PC-9 (cell line): ENCODE measurements at places on chromosomes 12 and 14.

DNA sequence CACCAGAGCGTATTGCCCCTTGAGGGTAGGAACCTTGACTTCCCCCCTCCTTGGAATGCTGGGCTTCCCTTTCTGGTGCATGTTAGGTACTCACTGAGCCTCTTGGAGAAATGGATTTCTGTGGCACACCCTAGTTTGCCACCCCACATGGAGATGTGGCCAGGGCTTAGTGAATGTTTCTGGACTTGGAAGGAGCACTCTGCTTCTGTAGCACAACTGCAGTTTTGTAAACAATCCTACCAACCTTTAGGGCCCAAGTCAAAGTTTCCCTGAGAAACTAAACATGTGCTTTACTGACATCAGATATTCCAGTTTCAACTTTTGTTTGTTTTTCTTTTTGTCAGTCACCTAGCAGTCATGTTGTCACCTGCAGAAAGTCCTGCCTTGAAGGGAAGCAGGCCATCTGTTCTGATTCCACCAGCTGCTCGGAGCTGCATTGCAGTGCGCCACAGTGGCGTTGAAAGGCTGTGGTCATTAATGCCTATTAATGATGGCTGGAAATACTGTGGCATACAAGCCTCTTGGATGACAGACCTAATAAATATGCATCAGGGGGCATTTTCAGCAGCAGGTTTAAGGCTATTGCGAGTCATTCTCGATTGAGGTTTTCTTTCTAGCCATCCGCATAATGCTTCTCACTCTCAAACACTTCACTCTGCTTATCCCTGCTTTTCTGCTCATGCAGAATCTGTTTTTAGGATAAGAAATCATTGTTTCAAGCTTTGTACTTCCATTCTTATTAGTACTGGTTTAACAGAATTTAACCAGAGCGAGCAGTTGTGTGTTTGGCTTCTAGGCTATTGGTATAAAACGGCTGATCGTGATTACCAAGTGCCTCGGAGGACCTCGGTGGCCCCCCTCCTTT, 7.8 kb downstream of the PELI2 start:
- H3K27ac ChIP-seq: no peak overlapping the region
- no peak for DNase-seq
- H3K4me1 ChIP-seq: no peaks in the 10 kb centered on the region
- no peak overlapping the region for H3K4me3 ChIP-seq
- H3K27me3 ChIP-seq: peaks cover 16% of the 10 kb centered on the region

GRCh38 chr14:92603309-92604242, 90.0 kb downstream of the RIN3 start:
- 0 out of 2 replicates have a peak, but pooled peaks cover 7% of the 10 kb centered on the region for H3K36me3 ChIP-seq
- H3K27me3 ChIP-seq: no peaks in the 10 kb centered on the region
- no peak overlapping the region for H3K27ac ChIP-seq
- H3K4me3 ChIP-seq: no peak overlapping the region
- no peak for DNase-seq
- peaks cover 40% of the 10 kb centered on the region for H3K4me1 ChIP-seq

DNA sequence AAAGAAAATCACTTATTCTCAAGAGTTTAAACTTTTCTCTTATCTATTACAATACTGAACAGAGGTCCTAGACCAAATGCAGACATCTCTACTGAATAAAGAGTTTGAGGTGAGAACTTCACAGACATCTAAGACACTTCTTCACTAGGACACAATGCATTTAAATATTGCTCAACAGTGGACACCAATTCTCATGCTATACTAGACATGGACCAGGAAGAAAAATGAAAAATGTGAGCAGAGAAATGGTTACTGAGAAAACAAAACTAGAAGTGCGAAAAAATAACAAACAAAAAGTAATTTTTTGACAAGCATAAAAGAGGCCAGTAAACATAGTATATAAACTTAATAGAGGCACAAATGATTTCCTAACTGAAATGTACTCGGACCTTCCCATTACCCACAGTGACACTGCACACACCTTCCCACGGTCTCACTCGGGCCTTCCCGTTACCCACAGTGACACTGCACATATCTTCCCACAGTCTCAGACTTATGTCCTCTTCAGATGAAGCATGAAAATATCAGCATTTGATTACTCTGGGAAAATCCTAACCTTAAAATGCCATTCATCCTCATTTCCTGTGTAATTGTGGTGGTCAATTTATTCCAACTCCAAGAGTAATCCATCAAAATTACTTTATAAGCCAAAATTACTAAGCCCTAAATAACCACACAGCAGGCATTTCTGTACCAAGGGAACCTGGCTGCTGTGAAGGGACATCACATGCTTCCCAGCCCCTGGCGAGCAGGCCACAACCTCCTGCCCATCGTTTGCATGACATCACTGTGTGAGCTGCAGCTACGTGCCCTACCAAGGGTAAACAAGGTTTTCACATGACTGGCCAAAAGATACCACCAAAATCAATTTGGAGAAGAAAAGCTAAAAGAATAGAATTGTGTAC, 6.4 kb downstream of the SLC15A4 start:
- H3K27ac ChIP-seq: no peak overlapping the region
- no peak for DNase-seq
- no peak overlapping the region for H3K4me3 ChIP-seq
- H3K27me3 ChIP-seq: no peaks in the 10 kb centered on the region
- no peaks in the 10 kb centered on the region for H3K4me1 ChIP-seq

DNA sequence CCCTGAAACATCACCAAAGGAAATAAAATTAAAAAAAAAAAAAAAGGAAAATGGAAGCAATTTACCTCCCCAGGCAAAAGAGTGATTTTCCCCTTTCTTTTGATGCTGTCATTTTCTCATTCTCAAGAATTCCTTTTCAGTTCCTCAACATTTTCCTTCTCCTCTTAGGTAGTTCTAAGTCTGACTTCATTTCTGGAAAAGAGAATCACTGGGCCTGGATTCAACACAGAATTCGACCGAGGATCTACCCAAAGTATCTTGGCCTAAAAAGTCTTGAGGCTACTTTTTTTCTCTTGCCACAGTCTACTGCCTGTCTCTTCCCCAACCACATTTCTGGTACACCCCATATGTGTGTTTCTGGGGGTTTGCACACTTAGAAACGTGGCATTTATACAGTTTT, 717.8 kb upstream of the TBX3 start:
- no peaks in the 10 kb centered on the region for H3K36me3 ChIP-seq
- H3K4me3 ChIP-seq: no peak overlapping the region
- DNase-seq: no peak
- H3K27ac ChIP-seq: no peak overlapping the region
- H3K27me3 ChIP-seq: 0 out of 2 replicates have a peak, but pooled peaks cover 8% of the 10 kb centered on the region

- peak; percentile 98 for DNase-seq
- peak overlapping the region; percentile 73 for H3K27ac ChIP-seq
- peaks cover 44% of the 10 kb centered on the region for H3K4me1 ChIP-seq
- no peaks in the 10 kb centered on the region for H3K27me3 ChIP-seq
Measured at GRCh38 chr14:67187826-67188225, 1.4 kb upstream of the GARIN2 start.

DNA sequence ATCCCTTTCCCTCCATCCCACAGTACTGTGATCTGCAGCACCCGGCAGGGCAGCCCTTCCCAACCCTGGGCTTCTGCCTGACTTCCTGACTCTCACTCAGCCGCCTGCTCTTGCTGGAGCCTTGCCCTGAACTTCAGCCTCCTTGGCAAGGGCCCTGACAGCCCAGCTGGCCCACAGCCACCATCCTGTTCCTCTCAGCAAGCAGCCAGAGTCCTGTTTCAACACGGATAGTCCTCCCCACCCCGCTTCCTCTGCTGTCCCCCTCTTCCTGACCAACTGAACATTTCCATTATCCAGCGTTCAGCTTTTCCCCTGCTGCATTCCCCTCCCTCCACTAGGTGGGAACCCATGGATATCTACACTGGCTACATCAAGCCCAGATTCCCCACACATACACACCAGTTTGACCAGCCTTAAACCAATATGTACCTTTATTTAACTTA, 74.0 kb upstream of the MDM1 start:
- no peaks in the 10 kb centered on the region for H3K27me3 ChIP-seq
- H3K27ac ChIP-seq: no peak overlapping the region
- no peak overlapping the region for H3K4me3 ChIP-seq
- H3K4me1 ChIP-seq: peaks cover 20% of the 10 kb centered on the region
- no peaks in the 10 kb centered on the region for H3K36me3 ChIP-seq

GRCh38 chr12:120367924-120368788, 808 bp downstream of the MSI1 start:
- no peak overlapping the region for H3K27ac ChIP-seq
- H3K27me3 ChIP-seq: peaks cover 43% of the 10 kb centered on the region
- no peaks in the 10 kb centered on the region for H3K4me1 ChIP-seq
- no peak for DNase-seq
- H3K4me3 ChIP-seq: no peak overlapping the region

GRCh38 chr12:90910958-90911357, 44.0 kb downstream of the CCER1 start:
- peaks cover under 1% of the 10 kb centered on the region; the same call in 1 of the 2 replicates for H3K4me1 ChIP-seq
- no peak overlapping the region for H3K4me3 ChIP-seq
- no peak for DNase-seq
- H3K36me3 ChIP-seq: no peaks in the 10 kb centered on the region
- H3K27me3 ChIP-seq: no peaks in the 10 kb centered on the region

GRCh38 chr14:79018836-79019235, 848.7 kb downstream of the NRXN3 start:
- no peak for DNase-seq
- H3K27ac ChIP-seq: no peak overlapping the region; the same call in 1 of the 2 replicates
- H3K36me3 ChIP-seq: no peaks in the 10 kb centered on the region
- no peaks in the 10 kb centered on the region for H3K27me3 ChIP-seq
- H3K4me1 ChIP-seq: peaks cover 34% of the 10 kb centered on the region

- H3K27me3 ChIP-seq: no peaks in the 10 kb centered on the region
- no peaks in the 10 kb centered on the region for H3K4me1 ChIP-seq
- DNase-seq: no peak
- H3K4me3 ChIP-seq: peak overlapping the region; percentile 27; the same call in 1 of the 2 replicates
- H3K27ac ChIP-seq: no peak overlapping the region
- H3K36me3 ChIP-seq: no peaks in the 10 kb centered on the region
Measured at GRCh38 chr12:7609495-7609894, 56.2 kb downstream of the APOBEC1 start.

- no peak overlapping the region for H3K27ac ChIP-seq
- no peaks in the 10 kb centered on the region for H3K27me3 ChIP-seq
- no peak for DNase-seq
- H3K4me1 ChIP-seq: peaks cover 29% of the 10 kb centered on the region
Measured at GRCh38 chr12:120688527-120689071, 1.6 kb downstream of the MLEC start.

DNA sequence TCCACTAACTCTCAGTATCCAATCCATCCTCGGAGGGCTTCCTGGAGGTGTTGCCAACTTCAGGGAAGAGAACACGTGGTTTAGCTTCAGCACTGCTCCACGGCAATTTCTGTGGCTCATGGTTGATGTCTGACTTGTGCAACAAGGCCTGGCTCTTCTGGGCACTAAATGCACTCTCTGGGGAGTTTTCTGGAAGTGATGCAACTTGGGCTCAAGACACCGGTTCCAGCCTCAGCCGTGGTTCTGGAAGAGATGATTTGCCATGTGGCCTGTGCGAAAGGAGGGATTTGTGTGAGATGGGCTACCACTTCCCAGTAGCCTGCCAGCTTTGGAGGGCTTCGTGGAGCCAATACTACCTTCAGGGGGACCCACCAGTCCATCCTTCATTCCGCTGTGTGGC, 118.6 kb upstream of the RTL1 start:
- H3K27ac ChIP-seq: no peak overlapping the region
- peaks cover 52% of the 10 kb centered on the region for H3K27me3 ChIP-seq
- H3K4me1 ChIP-seq: no peaks in the 10 kb centered on the region
- no peaks in the 10 kb centered on the region for H3K36me3 ChIP-seq

DNA sequence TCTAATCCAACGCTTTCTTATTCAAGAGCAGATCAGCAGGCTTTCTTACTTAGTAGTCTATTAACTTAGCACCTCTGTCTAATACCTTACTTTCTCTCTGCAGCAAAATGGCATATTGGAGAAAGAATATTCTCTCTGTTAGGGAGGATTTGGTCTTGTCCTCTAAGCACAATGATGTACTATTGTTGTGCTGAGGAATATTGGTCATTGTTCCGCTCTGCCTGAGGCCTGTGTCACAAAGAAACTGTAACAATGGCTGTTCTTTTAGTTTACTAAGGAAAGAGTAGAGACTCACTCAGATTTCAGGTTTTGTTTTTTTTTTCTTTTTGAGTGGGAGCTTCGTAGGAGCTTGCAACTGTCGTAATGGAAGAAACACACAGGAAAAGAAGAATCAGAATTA, 1358.8 kb downstream of the LRFN5 start:
- no peak overlapping the region for H3K27ac ChIP-seq
- H3K27me3 ChIP-seq: no peaks in the 10 kb centered on the region
- H3K36me3 ChIP-seq: no peaks in the 10 kb centered on the region

- H3K4me1 ChIP-seq: no peaks in the 10 kb centered on the region
- DNase-seq: peak; percentile 57
Measured at GRCh38 chr14:65817011-65817410, 404.5 kb downstream of the FUT8 start.

DNA sequence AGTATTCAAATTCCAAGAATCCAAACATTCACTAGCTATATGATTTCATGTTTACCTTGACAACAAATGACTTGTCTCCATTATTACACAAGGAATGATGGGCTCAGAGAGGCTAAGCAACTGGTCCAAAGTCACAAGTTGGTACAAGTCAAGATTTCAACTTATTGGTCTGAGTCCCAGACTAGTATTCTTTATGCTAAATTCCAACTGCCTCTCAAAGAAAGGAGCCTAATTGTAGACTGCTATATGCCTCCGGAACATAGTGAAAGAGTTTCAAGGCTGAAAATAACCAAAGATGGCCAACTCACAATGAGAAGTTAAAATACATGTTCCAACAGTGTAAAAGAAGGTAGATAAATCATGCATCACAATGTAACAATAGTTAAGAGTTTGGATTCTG, 7.5 kb downstream of the BTG1 start:
- H3K4me1 ChIP-seq: peaks cover 91% of the 10 kb centered on the region
- peaks cover 76% of the 10 kb centered on the region for H3K36me3 ChIP-seq
- H3K27ac ChIP-seq: peak overlapping the region; percentile 96
- no peak for DNase-seq
- H3K4me3 ChIP-seq: peak overlapping the region; percentile 72; the same call in 1 of the 2 replicates

GRCh38 chr14:52259434-52259833, 8.1 kb upstream of the PTGDR start:
- no peaks in the 10 kb centered on the region for H3K27me3 ChIP-seq
- no peaks in the 10 kb centered on the region for H3K4me1 ChIP-seq
- H3K4me3 ChIP-seq: no peak overlapping the region
- no peak for DNase-seq
- H3K36me3 ChIP-seq: no peaks in the 10 kb centered on the region

GRCh38 chr12:123043536-123044001, 63.1 kb downstream of the ARL6IP4 start:
- H3K27ac ChIP-seq: no peak overlapping the region
- no peaks in the 10 kb centered on the region for H3K27me3 ChIP-seq
- peak; percentile 82 for DNase-seq
- no peaks in the 10 kb centered on the region for H3K4me1 ChIP-seq
- H3K36me3 ChIP-seq: no peaks in the 10 kb centered on the region
- no peak overlapping the region for H3K4me3 ChIP-seq

- H3K36me3 ChIP-seq: no peaks in the 10 kb centered on the region
- H3K4me3 ChIP-seq: no peak overlapping the region
- no peak for DNase-seq
- no peaks in the 10 kb centered on the region for H3K4me1 ChIP-seq
- H3K27ac ChIP-seq: no peak overlapping the region
- H3K27me3 ChIP-seq: no peaks in the 10 kb centered on the region
Measured at GRCh38 chr12:31669020-31669419, 9.5 kb downstream of the ETFBKMT start.
